GM23248 (cell line): ENCODE measurements at places on chromosomes 4 and X.
A peak's percentile ranks its signal among the peaks of the same experiment; 100 is the strongest.

GRCh38 chr4:45147866-45148265, 421.5 kb upstream of the GNPDA2 start:
- DNase-seq = peak; percentile 13

GRCh38 chrX:123962006-123962467, 531 bp downstream of the STAG2 start:
- peak; percentile 52 for DNase-seq

DNA sequence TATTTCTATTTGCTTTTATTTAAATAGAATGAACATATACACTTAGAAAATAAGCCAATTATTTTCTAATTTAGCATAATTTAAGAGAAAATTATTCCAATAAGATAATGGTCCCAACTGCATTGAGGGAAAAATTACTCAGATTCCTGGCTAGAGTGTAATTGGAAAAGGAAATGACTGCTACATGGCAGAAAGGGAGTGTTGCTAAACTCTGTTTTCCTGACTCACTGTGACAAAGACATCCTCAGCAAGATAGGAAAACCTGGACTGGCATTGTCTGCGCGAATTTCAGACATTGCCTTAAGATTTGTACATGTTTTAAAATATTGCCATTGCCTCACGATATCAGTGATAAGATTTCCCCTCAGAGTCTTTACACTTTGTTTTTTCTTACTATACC, 8.2 kb downstream of the TNIP3 start:
- DNase-seq = peak; percentile 93

GRCh38 chr4:80208610-80209339, 11.5 kb downstream of the PRDM8 start:
- no peak for DNase-seq

GRCh38 chr4:42816189-42816879, 76.2 kb upstream of the GRXCR1 start:
- no peak for DNase-seq

GRCh38 chr4:74665346-74665745, 129.0 kb downstream of the BTC start:
- DNase-seq = peak; percentile 12

- no peak for DNase-seq
Measured at GRCh38 chr4:149499726-149500125, 315.9 kb downstream of the IQCM start.

- peak; percentile 38 for DNase-seq
Measured at GRCh38 chrX:154531626-154532025, 15.0 kb downstream of the G6PD start.

DNA sequence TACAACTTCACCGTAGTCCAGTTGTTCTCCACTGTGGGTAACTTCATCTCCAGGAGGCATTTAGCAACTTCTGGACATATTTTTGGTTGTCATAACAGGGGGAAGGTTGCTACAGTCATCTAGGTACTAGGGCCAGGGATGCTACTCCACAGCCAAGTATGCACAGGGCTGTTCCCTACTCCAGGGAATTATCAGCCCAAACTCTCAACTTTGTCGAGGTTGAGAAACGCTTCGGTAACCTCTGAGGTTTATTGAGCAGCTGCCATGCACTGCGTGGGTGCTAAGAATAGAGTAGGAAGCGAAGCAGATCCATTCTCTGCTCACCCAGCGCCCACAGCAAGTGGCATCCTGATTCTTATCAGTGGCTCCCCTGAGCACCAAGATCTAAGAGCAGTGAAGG, 8.2 kb downstream of the FGFBP1 start:
- no peak for DNase-seq

- DNase-seq = peak; percentile 55
Measured at GRCh38 chrX:38664285-38664684, 102.9 kb downstream of the TSPAN7 start.

- no peak for DNase-seq
Measured at GRCh38 chrX:7720519-7720918, 122.5 kb upstream of the VCX start.

- DNase-seq = peak; percentile 83
Measured at GRCh38 chrX:154019633-154020528, at the start of gene IRAK1. TSS of gene IRAK1 (minus strand) at chrX:154019902. CDS start at chrX:154019812, 90 bp downstream.

DNA sequence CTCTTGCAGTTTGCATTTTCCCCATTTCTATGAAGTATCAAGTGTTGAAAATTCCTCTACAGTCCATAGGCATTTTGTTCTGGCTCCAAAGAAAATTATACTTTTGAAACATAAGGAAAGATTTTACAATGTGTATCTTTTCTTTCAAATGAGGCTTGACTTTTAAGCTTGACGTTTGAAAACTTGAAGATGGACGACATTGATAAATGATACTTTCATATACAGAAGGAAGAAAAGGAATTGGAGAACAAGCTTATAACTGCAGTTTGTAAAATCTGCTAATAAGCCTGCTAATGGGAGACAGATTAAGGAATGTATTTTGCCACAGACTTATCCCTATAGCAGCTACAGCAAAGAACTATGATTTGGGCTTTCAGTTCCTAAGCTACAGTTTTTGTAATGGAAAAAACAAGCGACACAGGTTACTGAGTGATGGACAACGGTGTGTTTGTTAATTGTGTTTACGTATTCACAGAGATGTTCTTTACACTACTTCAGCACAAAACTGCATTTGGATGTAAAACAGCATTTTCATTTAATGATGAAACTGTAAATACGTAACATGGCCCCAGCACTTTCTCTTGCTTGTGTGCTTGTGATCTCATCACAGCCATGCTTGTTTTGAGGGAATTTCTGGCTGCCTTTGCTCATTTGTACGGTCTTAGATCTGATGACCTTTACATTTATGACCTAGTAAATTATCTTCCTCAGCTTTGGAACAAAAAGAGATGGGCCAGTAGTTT, 83.2 kb upstream of the FAT1 start:
- DNase-seq = peak; percentile 35

GRCh38 chr4:154542271-154542879, 7.8 kb downstream of the PLRG1 start:
- no peak for DNase-seq

DNA sequence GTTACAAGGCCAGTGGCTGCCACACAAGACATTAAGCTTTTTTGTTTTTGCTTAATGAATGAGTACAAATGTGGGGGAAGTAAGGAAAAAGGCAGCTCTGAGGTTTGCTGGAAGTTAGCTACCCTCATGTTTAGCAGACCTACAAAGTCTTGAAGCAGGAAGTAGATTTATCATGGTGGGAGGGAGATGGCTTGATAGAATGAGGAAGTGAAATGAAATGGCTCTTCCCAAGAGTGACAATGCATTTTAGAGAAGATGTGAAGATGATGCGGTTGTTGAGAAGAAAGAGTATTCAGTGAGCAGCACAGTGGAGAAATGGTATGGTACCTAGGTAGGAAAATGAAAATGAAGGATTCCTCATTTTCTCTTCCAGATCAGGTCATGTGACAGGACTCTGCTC, 108.0 kb downstream of the SLIT2 start:
- DNase-seq = no peak

DNA sequence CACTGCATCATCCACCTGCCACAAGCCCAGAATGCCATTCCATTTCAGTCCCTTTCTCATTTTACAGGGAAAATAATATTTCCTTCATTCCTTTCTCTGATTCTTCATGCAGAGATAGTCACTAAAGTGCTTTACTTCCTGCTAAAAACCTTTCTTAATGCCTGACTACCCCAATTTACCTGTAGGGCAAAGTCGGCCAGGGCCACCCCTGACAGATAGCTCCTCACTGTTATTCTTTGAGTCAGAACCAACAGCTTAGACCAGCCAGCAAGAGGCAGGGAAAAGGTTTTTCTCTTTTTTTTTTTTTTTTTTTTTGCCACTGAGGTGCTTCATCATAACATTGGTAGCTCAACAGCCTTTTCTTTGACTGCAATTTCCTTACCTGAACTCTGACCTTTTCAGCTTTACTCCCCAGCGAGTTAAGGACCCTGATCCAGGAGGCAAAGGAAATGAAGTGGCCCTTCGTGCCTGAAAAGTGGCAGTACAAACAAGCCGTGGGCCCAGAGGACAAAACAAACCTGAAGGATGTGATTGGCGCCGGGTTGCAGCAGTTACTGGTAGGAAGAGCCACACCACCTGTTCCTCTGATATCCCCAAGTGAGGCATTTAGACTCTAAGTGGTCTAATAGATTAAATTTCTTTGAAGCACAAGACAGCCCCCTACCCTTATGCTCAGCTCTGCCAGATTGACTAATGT, 85.0 kb downstream of the ALPK1 start:
- DNase-seq = no peak

DNA sequence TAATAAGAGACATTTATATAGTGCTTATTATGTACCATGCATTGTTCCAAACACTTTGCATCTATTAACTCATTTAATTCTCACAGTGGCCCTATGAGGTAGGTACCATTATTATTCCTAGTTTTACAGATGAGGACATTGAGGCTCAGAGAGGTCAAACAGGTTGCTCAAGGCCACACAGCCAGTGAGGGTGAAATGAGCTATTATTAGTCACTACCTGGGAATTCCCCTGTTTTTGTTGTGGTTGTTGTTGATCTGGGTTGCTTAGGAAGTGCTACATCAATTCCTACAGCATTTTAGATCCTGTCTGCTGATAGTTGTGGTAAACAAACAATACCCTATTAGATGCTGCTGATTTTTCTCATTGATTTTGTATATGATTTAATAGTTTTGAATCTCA, 41.2 kb downstream of the APLN start:
- DNase-seq = no peak

DNA sequence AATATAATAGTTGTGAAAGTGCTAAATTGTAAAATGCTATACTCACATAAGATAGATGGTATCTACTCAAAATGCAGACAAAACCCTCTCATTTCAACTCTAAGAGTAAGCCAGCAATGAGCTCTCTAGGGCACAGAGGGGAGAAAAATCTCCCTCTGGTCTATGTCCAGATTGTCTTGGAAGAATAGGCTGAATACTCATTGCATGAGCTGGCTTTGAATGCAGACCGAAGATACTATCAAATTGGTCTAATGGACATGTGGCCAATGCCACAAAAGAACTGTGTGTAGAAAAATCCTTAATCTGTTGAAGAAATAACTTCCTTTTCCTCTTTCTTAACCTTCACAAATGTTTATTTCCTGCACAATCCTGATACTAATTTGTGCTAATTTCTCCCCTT, 3.5 kb downstream of the ZXDA start:
- DNase-seq = peak; percentile 73

DNA sequence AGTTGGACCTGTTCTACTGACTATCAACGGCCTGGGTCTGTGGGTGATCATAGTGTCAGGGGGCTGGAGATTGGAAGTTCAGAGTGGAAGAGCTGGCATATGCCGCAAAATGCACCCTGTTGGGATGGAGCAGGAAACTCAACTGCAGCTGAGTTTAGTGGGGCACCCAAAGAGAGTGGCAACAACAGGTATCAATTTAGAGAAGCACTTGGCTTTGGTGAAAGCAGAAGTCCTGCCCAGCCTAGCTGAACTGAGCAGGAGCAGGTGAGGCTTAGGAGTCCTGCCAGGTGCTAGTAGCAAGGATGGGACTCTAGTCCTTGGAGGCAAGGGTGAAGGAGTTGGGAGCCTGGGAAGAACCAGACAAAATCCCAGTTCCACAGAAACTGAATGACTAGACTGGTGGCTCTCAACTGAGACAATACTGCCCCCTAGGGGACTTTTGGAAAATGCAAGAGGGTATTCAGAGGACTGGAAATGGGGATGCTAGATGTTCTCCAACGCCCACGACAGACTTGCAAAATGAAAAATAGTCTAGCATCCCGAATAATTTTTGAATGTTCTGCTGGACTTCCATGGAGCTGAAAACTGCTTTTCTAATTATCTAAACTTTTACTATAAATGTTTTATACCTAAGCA, 49.4 kb downstream of the RTL9 start:
- DNase-seq = peak; percentile 61

DNA sequence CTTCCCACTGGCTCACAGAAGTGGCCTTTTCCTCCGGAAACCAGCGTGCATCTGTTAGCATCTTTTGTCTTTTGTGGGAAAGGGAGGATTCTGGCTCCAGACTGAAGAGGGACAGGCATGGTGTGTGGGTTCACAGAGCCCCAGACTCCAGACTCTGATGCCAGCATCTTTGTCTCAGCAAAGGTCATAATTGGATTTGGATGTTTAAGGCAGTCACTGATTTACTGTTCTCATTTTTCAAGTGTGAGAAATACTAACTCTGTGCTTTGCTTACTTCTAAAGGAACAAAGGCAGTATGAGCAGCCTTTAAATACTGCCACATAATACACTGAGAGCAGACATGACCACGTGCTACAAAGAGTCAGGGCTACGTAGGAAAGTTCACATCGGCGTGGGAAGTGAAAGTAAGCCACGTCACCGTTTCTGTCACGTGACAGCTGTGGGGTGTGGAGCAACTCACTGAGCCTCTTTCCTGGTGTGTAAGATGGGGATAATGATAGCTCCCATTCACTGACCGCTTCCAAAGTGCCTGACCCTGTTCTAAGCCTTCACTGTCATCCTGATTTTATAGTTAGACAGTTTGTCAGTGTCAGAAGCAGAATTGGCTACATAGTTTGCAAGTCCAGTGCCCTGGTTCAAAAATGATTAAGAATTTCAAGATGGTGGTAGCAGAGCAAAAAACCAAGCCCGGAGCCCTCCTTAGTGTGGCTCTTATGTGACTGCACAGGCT, 24.8 kb upstream of the TMSB4X start:
- peak; percentile 90 for DNase-seq

DNA sequence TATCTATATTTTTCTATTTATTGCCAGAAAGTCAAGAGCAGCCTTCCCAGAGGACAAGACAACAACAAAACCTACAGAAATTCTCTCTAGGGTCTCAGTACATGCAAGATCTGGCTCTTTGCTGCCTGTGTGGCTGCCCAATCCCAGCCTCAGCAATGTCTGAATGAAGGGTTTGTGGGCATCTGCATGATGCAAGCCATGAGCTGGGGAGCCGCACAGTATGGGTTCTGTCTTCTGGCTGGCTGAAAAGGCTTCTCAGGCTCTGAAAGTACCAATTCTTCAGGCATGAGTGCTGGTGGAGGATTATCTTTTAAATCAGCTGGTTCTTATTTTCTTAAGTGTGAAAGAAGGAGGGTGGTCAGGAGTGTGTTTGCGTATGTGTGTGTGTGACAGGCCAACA, 104.6 kb downstream of the PDGFRA start:
- no peak for DNase-seq

DNA sequence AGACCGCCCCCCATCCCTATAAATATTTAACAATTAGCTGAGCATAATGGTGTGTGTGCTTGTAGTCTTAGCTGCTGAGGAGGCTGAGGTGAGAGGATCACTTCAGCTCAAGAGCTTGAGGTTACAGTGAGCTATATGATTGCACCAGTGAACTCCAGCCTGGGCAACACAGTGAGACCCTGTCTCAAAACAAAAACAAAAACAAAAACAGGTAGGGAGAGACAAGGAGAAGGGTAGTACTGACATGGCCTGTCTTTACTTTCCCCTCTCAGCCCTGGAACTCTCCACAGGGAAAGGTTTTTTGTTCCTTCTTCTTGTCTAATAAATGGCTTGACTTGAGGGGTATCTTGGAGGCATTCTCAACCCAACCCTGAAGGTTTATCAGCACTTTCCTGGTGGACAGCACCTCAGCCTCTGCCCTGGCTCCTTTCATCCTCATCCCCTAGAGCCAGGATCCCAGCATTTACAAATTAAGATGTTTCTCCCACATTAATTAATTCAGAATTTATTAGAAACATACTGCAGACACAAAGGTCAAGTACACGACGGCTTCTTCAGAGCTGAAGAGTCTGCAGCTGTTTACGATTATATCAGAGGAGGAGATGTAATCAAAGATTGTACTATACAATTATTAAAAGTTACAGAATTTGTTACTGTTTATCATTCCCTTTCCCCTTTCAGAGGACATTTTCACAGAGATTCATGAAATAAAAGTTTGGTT, 131.8 kb downstream of the AFF1 start:
- DNase-seq = no peak

GRCh38 chrX:39253551-39253950, 452.3 kb downstream of the MID1IP1 start:
- DNase-seq = peak; percentile 52
